ENCODE measurements at places on chromosomes 11 and 22.

GRCh38 chr11:80616070-80616800 lies 1175.4 kb upstream of the TENM4 start:
- no peak for DNase-seq

DNA sequence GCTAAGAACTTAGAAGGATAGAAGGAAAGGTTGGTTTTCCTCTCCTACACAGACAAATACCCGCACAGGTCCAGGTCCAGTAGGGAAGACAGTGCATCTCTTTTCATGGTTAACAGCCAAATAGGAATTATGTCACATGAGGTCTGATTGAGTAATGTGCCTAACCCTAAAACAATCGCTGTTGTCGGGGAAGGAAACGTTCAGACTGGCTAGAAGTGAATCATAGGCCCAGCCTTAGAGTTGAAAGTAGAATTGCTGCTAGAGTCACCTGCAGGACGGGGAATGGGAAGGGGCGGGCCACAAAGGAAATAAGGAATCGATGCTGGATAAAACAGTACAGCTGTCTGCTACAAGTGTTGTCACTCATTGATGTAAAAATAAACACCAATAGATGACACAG lies 12.4 kb upstream of the HTATIP2 start:
- no peak for DNase-seq

DNA sequence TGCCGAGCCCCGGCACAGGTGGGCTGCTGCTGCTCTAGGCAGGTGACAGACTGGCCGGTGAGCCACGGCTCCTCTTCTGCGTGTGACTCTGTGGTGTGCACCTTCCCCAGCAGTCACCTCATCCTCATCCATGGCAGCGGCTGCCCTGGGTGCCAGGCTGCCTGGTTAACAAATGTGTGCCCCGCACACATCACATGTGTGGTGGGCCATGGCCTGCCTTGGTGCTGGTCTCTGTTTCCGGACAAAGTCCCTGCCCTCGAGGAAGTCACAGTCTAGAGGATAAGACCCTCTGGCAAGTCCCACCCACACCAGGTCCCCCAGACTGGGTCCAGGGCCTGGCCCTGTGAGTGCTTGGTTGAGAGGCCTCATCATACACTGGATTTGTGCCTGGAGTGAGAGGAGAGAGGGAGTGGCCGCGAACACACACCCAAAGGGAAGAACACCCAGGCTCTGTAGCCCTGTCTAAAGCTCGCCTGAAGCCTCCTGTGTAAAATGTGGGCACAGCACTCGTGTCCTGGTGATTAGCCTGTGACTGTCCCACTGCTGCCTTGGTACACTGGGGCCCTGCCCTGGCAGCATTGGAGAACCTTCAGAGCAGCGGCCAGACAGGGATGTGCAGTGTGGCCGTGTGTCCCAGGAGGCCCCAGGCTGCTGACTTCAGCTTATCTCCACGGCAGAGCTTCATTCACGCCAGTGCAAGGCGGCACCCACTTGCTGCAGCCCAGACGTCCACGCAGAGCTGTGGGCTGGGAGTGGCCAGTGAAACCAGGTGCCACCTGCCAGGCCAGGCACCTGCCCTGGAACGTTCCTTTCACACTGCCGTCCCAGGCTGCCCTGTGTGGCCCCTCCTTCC lies 269.9 kb downstream of the TBC1D22A start:
- DNase-seq: no peak

DNA sequence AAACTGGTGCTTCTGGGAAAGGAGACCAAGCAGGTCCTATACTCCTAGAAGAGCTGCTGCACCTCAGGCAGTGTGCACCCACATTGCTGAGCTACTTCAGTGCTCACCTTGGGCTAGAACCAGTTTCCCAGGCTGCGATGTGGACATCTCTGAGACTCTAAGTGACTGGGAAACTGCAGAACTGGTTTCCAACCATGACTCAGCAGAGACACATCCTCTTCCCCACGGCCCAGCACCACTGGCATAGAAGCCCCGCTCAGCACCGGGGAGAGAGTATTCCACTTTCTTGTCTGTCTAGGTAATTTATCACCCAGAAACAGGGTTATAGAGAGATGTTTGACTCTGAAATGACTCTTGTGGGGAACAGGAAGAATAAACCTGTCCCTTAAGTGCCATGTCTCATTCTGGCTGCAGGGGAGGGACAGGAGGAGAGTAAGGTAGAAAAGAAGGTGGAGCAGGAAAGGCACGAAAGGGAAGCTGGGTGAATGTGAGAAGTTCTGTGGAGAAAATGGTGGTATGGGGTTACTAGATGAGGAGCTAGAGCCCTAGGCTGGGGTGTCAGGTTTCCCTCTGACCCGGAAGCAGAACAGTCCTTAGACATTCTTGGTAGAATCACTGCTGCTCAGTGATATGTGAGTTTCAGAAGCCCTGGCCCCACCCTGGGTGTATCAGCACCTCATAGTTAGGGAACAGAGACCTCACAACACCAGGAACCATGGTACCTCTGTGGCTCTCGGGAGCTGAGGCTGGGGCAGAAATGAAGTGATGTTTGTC lies 340.4 kb upstream of the NCAM1 start:
- DNase-seq: no peak

DNA sequence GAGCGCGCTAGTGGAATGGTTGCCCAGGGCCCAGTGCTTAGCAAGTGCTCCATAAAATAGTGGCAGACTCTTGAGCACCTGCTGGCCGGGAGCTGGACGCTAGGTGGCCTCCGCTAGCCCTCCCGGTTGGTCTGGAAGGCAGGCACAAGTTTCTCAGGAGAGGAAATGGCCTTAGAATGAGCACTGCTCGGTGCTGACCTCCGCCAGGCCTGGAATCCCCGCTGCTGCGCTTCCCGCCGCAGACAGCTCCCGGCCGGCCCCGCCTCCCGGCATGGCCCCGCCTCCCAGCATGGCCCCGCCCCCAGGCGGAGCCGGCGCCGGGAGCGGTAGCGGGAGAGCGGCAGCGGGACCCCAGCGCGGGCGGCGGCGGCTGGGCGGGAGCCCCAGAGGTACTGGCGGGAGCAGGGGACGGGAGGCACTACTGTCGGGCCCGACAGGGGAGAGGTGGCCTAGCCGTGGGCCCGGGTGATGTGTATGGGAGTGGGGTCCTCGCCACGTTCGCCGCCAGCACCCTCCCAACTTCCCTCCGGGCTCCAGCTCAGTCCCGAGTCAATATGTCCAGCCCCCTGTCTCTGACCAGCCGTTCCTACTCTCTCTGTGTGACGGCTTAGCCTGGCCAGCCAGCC lies at the start of gene SIPA1:
Gene SIPA1 (plus strand): TSS at position 308 of the 626 bp plus-strand sequence. CDS start 2,821 bp downstream, outside the sequence.
- no peak for DNase-seq

GRCh38 chr11:58958500-58958899 lies 19.2 kb downstream of the GLYATL1 start:
- DNase-seq: no peak

- no peak for DNase-seq
Observed at GRCh38 chr22:42869888-42870480, 12.9 kb upstream of the ARFGAP3 start.

DNA sequence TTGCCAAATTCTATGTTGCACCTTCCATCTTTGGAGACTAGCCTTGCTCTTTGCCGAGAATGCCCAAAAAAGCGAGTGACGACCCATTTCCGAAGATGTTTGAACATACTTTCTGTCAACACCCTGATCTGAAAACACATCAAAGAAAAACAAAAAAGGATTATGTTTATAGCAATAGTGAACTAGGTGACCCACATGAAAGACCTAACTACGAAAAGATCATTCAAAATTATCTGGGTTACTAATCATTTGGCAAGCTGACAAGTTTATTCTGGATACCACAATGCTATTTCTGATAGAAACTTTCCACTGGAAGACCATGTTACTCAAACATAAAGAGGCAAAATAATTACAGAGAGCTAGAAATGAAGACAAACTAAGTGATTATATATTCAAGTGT lies 27.0 kb downstream of the KCNJ1 start:
- no peak for DNase-seq

- DNase-seq: no peak
Observed at GRCh38 chr11:12413141-12414052, 36.0 kb downstream of the PARVA start.

- DNase-seq: no peak
Observed at GRCh38 chr11:130128626-130129025, 31.0 kb upstream of the ST14 start.

DNA sequence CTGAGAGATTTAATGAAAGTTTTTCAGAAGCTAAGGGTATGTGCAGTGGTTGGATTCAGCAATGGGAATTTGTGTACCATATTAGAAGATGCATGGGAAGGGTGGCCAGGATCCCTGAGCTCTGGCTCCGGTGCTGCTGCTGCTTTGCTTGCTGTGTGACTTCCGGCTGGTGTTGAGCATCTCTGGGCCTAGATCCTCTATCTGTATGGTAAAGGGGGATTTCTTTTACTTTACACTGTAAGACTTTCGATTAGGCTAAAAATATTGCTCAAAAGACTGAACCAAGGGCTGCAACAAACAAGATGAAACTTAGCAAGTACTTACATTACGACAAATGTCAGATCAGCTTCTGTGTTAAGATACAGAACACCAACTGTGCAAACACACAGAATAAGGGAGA lies 39.1 kb downstream of the XRRA1 start:
- no peak for DNase-seq

DNA sequence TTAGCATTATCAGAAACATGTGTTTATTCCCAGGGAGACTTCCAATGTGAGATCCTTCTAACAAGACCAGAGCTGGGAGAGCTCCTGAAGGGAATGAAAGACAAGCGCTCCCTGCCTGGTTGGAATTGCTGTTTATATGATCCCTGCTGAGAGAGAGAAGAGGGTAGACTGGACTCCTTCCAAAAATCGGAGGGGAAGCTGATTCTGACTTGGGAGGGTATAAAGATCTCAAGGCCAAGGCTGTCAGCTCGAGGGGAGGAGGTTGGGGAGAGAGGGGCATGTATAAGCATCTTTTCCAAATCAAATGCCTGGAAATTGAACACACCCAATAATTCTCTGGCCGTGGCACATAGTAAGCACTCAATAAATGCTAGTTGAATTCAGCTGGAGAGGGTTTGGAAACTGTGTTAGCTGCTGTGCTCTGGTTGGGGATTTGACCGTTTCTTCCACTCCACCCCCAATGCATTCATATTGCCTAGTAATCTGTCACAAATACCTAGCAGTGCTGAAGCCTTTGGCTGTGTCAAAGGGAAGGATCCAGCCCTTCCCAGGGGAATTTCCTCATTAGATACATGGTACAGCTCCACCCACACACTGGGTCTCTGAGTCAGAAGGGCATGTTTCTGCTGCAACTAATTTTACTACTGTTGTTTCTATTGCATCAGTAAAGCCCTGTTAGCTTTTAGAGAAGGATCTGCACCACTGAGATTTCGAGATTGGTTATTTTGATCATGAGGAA lies 61.5 kb downstream of the CACNG2 start:
- DNase-seq: no peak

DNA sequence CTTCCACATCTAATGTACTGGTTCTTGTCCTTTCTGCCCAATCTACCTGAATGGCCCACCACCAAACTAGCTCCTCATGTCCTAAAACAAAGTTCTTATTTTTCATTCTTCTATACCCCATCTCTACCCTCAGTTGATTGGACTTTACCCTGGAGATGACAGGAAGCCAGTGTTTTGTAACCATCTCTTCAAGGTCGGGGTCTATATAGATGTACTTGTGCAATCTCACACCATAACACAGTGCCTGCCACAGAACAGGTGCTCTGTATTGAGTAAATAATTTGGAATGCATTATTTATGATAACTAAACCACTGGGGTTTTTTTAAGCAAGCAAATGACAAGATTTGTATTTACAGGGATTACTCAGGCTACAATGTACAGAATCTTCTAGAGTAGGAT lies 76.7 kb upstream of the FAM181B start:
- DNase-seq: no peak

GRCh38 chr11:829176-829846 lies 1.6 kb downstream of the CRACR2B start:
- DNase-seq: no peak

- no peak for DNase-seq
Observed at GRCh38 chr11:44368886-44369285, 58.9 kb upstream of the ALX4 start.

DNA sequence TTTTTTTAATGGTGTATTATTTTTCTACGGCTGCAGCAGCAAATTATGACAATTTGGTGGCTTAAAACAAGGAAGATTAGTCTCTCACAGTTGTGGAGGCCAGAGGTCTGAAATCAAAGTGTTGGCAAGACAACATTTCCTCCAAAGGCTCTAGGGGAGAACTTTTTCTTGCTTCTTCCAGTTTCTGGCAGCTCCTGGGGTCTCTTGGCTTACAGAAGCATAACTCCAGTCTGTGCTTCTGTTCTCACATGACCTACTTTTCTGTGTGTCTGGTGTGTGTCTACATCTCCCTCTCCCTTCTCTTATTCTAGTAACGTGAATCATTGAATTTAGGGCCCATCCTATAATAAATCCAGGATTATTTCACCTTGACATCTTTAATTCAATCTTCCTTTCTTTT lies 551.9 kb upstream of the LUZP2 start:
- no peak for DNase-seq

GRCh38 chr22:17903564-17904295 lies 120.6 kb downstream of the MICAL3 start:
- DNase-seq: no peak

DNA sequence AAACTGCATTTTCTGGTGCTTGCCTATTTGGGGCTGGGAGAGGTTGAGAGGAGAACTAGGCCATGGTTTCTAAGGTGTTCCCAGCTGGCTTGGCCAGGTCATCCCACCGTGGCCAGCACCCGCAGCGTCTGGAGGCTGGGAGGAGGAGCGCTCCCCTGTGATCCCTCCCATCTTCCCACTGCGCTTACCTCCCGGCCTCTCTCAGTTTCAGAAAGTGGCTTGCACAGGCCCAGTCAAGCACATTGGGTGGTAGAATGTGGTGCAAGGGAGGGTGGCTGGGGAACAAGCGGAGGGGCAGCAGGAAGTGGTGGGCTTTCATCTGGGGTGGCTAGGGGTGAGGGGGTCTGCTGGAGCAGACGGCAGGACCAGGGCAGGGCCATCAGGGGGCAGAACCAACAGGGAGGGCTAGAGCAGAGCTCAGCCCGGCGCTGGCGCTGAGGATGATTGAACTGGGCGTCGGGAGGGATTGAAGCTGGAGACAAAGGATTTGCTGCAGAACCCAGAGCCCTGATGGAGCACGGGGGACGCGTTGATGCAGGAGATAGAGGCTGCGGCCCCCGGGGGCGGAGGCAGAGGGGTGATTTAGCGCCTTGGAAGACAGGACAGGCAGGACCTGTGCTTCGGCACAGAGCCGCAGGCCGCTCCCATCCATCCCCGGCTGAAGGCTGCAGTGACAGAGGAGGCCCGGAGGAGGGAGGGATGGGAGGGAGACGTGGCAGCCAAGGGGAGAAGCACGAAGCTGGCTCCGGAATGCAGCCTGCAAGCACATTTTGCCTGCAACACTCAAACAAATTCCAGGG lies 76.0 kb downstream of the TRIM29 start:
- DNase-seq: no peak

DNA sequence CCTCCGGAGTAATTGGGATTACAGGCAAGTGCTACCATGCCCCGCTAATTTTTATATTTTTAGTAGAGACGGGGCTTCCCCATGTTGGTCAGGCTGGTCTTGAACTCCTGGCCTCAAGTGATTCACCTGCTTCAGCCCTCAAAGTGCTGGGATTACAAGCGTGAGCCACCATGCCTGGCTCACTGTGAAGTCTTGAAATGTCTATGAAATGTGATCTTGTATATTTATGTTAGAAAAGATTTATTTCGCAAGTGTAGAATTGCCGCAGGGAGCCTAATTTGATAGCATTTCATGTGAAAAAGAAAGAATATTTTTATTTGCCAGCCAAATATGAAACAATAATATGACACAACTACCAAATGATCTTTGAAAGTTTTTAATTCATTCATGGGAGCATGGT lies 52.1 kb downstream of the GRAMD1B start:
- no peak for DNase-seq

GRCh38 chr11:105357146-105357545 lies 217.6 kb upstream of the CARD18 start:
- DNase-seq: no peak
